HTR-8/SVneo (cell line): ENCODE measurements at places on chromosomes 5 and 9.

GRCh38 chr9:23663946-23664345 lies 162.1 kb downstream of the ELAVL2 start:
- no peak for DNase-seq

GRCh38 chr9:113381909-113382411 lies 5.2 kb upstream of the HDHD3 start:
- no peak for DNase-seq

DNA sequence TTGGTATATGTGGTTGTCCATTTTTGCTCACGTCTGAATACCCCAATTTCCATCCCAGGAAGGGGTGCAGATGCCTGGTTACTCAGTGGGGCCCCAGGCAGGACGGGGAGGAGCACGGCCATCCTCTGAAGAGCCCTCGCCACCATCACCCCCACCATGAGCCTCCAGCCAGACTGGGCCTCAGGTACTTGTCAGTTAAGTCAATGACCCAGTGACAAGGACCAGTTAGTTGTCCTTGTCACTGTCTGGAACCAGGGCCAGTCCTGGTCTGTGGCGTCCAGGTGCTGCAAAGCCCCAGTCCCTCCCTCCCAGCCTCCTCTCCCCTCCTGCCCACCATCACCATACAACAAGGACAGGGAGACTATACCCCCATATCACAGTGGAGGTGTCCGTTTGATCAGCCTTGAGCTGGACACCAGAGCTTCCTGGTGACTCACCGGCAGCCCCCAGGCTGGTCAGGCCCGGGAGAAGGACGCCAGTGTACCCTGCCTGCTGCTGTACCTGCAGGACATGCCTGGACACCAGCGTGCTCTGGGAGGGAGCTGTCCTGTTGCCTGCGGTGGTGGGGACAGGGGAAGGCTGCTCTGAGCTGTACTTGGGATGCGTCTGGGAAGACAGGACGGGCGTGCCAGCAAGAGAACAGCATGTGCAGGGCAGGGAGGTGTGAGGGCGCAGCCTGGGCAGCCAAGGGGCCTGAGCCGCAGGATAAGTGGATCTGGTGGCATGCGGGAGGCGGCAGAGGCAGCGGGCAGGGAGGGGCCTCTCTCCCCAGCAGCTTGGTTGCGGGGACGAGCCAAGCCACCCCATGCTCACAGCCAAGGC lies 32.6 kb upstream of the TTLL11 start:
- peak; percentile 25 for DNase-seq

GRCh38 chr9:90020276-90020871 lies 415.6 kb downstream of the GADD45G start:
- no peak for DNase-seq

- peak; percentile 54 for DNase-seq
Observed at GRCh38 chr5:151155775-151156506, 1.6 kb downstream of the ANXA6 start.

DNA sequence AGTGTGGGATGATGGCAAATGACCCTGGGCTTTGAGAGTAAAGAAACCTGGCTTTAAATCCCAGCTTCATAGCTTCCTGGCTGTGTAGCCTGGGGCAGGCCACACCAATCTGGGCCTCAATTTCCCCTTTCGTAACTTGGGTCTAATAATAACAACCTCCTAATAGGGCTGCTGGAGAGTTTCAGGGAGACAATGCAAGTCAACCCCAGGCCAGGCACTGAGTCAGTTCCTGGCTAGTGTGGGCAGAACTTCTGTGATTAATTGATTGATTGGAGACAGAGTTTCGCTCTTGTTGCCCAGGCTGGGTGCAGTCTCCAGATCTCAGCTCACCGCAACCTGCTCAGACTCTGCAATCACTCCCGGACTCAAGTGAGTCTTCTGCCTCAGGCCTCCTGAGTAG lies 3.3 kb upstream of the SH2D3C start:
- DNase-seq: no peak

DNA sequence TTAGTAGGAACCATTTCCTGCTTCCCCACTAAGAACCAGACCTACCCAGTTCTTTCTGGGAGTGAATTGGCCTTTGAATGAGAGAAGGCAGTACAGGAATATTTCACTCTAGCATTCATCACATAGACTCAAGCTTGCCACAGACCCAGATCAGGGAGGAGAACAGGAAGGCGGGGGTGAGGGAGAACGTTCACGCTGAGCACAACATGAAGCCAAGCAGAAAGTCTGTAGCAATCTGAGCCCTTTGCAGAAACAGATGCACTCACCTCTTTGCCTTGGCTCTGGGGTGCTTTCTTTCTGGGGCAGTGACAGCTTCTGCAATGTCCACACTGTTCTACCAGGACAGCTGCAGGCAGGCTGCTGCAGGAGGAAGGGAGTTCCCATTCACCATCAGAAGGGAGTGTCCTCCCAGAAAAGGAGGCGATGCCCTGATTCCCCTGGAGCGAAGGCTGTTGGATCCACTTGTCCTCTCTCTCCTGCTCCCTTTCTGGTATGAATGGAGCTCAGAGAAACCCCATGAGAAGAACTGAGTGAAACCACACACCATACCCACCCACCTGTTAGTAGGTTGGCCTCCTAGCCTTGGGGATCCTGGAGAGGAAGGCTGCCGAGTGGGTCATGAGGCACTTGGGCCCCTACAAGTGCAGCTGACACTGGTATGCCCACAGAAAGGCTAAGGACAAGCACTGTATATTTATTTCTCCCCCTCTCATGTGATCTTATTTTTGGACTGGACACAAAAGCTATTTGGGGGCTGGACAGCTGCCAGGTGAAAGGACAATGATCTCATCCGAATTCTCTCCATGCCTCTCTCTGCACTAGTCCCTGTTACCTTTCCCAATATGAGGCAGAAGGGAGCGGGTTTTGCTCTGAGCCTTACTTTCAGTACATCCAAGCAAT lies 11.7 kb upstream of the FGF1 start:
- no peak for DNase-seq

- no peak for DNase-seq
Observed at GRCh38 chr5:26622947-26623346, 415.4 kb downstream of the CDH9 start.

GRCh38 chr9:32382565-32383320 lies 1.7 kb upstream of the ACO1 start:
- no peak for DNase-seq

DNA sequence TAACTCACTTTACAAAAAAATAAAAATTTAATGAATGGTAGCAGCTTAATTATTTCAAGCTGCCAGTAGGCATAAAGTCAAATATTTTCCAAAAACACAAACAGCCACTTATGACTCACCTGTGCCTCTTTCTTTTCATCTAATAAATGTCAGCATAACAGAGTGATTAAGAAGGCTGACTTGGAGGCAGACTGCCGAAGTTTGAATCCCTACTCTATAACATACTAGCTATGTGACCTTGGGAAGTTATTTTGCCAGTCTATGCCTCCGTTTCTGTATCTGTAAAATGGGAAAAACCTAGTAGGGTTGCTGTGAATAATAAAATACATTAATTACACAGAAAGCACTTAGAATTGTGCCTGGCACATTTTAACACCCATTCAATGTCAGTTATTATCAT lies 33.8 kb downstream of the FANCC start:
- DNase-seq: no peak

DNA sequence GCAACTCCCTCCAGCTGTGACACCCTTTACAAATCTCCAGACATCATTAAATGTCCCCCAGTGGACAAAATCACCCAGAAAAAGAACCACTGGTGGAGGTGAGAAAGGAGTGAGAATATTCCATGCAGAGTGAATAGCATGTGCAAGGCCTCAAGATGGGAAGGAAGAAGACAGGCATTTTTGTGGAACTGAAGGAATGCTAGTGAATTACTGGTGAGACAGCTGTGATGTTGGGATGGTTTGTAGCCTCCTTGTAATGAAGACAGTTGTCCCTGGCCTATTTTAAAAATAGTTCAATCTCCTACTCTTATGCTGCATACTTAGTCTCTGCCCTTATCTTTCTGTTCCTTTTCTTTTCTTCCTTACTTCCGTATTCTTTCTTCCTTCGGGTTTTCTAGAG lies 124.9 kb upstream of the RPS23 start:
- no peak for DNase-seq

DNA sequence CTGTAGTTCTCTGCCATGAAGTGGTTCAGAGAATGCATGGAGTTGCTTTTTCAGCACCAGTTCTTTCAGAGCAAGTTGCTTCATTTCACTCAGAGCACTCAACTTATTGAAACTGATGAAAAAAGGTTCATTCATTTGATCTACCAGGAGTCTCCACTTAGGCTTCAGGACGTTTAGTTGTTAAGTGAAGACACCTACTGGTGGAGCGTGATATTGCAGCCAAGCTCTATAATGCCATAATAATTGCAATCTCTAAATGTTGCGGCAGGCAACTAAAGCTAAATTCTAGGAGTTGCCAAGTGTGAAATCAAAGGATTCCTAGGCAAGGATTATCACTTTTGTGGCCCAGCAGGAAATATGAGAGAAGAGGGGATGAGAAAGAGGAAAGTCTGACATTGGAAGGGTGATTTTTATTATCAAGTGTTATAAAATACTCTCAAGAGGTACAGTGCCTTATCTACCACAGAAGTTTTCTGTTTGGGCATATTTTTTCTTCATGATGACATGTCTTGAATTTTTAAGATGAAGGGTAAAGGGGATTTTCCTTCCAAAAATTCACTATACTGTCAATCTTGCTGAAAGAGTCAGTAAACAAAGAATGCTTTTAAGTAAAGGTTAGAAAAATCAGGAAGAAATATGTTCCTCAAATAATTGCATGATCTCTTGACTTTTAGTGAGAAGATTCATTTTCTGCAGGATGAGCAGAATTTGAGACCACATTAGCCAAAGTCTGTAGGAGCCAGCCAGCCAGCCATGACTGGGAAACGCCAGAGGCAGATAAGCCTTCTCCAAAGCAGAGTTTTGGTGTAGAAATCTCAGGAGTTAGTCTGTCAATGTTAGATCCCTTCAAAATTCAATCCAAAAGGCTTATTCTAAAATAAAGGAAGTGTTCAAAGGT lies 83.4 kb downstream of the SH3PXD2B start:
- peak; percentile 9 for DNase-seq

DNA sequence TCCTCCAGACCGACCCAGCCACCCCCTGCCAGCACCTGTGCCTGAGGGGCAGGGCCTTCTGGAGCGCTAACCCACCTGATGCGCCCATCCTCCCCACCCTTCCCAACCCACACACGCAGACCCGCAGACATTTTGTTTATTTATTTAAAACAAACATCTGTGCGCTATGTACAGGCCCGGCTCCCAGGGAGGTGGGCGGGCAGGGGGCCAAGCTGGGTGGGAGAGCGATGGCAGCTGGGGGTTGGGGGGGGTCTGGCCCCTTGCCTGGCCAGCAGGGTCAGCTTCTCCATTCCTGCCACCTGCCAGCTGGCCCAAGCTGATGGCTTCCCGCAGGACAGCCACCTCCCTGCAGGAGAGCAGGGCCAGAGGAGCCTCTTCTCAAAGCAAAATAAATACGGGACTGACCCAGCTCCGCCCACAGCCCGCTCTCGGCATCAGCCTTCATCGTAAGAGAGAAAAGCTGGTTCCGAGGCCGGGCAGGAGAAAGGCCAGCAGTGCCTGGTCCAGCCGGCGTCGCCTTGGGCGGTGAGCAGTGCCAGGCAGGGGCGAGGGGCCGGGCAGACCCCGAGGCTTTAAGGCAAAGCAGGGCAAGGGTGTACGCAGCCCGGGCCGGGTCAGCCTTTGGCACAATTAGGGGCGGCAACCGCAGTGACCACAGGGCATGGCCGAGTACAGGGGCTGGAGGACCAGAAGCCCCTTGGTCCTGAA lies 10.9 kb upstream of the CLIC3 start:
- DNase-seq: no peak

GRCh38 chr9:129580211-129580915 lies 40.5 kb downstream of the C9orf50 start:
- DNase-seq: no peak

- DNase-seq: no peak
Observed at GRCh38 chr5:172175263-172175719, 12.7 kb downstream of the STK10 start.

- DNase-seq: peak; percentile 24
Observed at GRCh38 chr5:141889282-141889871, 11.2 kb upstream of the PCDH1 start.

- no peak for DNase-seq
Observed at GRCh38 chr5:132261881-132262845, 4.7 kb downstream of the PDLIM4 start.

DNA sequence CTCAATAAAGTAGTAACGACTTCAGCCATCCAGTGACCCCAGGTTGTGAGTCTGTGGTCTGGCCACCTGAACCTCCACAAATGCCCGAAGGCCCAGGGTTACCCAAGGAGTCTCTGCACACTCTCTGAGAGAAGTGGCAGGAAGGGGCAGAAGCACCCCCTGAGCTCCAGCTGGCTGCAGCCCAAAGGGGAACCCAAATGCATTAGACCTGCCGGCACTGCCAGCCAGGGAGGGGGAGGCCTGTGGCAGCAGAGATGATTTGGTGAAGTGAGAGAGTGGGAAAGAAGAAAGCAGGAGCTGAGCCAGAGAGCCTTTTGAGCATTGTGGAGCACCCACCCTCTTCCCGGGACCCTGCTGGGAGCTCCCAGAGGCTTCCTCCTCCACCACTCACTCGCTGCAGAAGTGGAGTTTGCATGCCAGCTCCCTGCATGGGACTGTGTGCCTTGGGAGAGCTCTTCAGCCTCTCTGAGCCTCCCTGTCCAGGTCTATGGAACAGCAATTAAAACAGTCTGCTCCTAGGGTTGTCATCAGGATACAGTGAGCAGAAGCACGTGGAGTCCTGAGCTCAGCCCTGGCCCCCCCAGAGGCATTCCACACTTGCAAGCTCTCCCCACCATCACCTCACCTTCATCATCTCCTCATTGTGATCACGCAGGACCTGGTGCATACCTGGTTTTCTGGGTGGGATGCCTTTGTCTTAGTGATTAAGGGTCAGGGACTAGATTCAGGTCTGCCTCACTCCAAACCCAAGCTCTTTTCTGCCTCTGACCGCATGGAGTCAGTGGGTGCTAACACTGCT lies 13.8 kb upstream of the ANGPTL2 start:
- DNase-seq: no peak

GRCh38 chr9:129629251-129629820 lies 3.4 kb downstream of the NTMT1 start:
- no peak for DNase-seq

DNA sequence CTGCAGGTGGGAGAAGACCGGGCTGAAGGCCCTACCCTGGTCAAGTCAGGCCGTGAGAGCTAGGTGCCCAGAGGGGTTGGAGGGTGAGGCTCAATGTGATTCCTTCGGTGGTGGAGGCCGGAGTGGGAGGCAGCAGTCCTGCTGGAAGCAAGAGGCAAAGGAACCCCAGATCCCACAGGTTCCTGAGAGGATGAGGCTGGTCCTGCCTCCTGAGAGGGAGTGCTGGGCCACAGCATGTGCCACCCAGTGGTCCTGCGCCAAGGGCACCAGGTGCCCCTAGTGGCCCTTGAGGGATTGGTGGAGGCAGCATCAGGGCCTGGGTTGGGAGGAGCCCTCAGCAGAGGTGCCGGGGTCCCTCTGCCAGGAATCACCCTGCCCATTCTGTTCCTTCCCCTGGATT lies 59.1 kb downstream of the BARX1 start:
- DNase-seq: no peak

GRCh38 chr9:130186839-130187522 lies 14.8 kb downstream of the NCS1 start:
- DNase-seq: peak; percentile 81
